ENCODE measurements at places on chromosomes 2 and 18. TPM values are rescaled to one million over a fixed set of nuclear protein-coding genes. Genes with fewer than 3 reads are reported as not detected.
A peak's percentile ranks its signal among the peaks of the same experiment; 100 is the strongest.

DNA sequence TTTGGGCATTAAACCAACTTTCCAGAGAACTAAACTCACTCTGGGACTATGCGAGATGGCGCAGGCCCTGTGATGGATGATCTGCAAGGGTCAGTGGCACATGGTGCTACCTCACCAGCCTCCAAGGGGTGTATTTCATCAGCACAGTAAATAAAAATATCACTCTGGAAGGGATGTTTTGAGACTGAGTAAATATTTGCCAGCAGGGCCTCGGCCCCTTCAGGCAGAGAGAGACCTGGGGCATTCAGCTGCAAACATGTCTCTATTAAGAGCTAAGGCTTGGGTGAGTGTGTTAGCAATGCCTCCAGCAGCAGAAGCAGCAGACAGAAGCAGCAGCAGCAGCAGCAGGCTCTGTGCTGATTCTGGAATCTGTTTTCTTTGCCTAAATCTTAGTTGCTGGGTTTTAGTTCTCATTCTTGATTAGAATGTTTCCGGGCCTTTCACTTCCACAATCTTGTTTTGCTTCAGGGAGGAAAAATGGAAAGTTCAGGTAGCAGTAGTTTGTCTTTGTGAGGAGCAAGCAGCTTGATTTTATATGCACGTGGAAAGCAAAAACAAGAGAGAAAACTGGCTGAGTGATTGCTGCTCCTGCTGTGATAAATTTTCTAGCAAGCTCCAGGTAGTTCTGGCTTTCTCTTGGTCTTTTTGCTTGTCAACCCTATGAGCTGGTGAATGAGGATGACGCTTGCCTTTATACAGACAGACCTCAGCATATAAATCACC lies 18.6 kb downstream of the ADCYAP1 start:
- H3K4me1 ChIP-seq, result no peaks in the 10 kb centered on the region
- H3K27me3 ChIP-seq, result peaks cover 6% of the 10 kb centered on the region
- H3K4me3 ChIP-seq, result no peak overlapping the region
- no peaks in the 10 kb centered on the region for H3K36me3 ChIP-seq
- no peak for DNase-seq
- no peak overlapping the region for H3K27ac ChIP-seq

- H3K4me1 ChIP-seq, result peaks cover 8% of the 10 kb centered on the region
- H3K27ac ChIP-seq, result no peak overlapping the region
- H3K27me3 ChIP-seq, result no peaks in the 10 kb centered on the region
- no peak for DNase-seq
- H3K36me3 ChIP-seq, result no peaks in the 10 kb centered on the region
These were observed 212.6 kb upstream of the SP5 start for GRCh38 chr2:170502361-170503130.

DNA sequence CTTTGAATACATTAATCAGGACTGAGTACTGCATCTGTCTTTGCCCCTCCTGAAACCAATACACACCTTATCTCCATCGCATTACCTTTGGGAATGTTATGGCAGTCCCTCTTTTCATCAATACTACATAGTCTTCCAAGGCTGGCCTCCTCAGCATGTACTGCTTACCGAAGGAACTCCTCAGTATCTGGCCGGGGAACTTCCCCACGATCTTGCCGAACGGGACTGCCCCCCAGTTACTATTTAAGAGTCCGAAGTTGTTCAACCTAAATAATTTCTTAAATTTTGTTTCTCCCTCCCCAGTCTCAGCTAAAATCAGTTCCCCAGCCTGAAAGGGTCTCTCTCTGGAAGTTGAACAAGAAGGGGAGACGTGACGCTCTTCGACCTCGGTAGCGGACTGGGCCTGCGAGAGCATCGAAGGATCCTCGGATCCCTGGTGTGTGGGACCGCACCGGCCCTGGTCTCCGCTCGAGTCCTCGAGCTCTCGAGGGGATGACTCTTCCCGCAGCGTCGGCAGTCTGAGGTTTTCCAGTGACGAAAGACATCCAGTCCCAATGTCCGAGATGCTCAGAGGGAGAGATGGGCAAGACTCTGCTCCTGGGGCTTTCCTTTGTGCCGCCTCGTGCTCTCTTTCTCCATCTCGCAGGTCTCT lies 489 bp downstream of the TRMT61B start:
- peak overlapping the region; percentile 54 for H3K27ac ChIP-seq
- no peaks in the 10 kb centered on the region for H3K36me3 ChIP-seq
- no peaks in the 10 kb centered on the region for H3K27me3 ChIP-seq
- peaks cover 14% of the 10 kb centered on the region for H3K4me1 ChIP-seq
- peak overlapping the region; percentile 73 for H3K4me3 ChIP-seq
- DNase-seq, result no peak

AP1S3 gene
- total RNA-seq, result 21.8 TPM

Data from left lung (tissue), 14 donors.